Renal pelvis (tissue), 12 donors: ENCODE measurements at places on chromosomes 13 and 19.

- DNase-seq, result no peak
Observed at GRCh38 chr19:37981785-37982475, 74.9 kb downstream of the SIPA1L3 start.

- DNase-seq, result no peak
Observed at GRCh38 chr13:46682707-46683106, 114.3 kb downstream of the ESD start.

DNA sequence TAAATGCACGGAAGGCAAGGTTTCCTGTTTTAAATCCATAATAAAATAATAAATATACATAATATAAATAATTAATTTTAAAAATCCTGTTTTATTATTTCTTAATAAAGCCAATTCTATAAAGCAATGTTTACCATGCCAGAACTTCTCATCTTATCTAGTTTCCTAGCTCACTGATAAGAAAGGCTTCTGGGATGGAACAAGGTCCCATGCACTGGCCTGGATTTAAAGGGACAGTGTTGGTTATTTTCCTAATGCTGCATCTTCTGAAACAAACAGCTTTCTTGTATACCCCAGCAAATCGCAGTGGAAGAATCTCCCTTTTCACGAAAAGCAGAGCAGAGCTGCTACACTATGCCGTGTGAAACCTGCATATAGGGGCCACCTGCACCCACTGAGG is 68.8 kb downstream of the LNX2 start:
- no peak for DNase-seq

DNA sequence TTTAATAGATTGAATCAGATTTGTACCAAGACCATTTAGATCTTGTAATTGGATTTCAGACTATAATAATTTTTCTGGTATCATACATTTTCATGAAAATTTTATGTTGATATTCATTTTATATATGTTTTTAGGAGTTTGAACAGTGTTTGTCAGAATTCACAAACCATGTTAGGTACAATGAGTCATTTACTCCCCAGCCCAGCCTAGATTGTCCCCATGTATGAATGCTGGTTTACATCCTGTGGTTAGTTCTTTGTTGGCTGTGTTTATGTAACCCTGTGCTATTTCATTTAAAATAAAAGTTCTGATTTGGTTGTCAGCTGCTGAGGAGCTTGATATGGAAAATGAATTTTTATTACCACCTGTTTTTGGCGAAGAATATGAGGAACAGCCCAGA is 96.7 kb downstream of the GJA3 start:
- DNase-seq, result no peak

- no peak for DNase-seq
Observed at GRCh38 chr13:87975035-87975434, 303.9 kb downstream of the SLITRK5 start.

GRCh38 chr19:13072188-13072908 is 30.3 kb downstream of the LYL1 start:
- DNase-seq, result no peak

DNA sequence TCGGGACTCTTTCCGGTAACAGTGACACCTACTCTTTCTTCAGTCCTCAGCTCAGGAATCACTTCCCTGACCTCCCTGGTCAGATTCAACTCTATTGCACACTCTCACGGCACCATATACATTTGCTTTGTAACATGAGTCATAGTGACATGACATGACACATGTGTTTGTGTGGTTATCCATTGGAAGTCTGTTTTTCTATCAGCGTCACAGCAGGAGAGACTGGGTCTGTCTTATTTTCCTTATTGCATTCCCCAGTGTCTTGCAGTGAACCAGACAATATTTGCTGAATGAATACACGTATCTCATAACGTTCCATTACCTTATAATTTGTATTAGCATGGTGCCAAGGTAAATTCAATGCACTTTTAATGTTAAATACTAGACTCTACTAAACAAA is 102.0 kb downstream of the DCLK1 start:
- no peak for DNase-seq

DNA sequence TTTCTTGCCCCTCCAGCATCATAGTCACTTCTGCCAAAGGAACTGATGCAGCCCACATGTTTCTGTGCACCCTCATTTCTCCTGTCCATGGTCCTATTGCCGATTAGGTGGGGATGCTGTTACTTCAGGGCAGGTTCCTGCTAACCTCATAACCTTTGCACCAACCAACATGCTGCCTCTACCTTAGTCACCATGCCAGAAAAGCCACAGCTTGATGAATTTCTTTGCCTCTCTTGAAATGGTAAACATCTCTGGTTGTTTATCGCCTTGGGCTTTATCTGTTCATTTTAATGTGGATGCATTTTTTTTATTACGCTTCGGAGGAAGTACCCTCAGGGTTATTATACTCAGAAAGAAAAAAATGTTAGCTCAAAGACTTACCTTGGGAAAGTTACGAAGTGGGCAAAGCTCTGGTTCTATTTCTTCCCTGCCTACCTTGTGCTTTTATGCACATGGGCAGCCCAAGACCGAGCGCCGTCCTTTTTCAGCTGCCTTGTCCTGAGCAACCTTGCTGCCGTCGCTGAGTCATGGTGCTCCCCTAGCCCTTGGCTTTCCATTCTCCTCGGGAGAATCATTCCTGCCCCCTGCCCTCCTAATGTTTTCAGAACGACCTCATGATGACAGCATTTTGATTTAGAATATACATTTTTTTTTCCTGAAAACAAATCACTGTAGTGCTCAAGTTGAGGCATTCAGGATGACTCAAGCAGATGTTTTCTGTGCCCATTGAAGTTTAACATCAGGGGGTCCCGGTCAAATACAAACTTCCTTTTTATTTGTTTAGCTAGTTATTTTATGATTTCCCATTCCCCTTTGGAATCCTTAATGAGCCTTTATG is 280.0 kb downstream of the SHISA2 start:
- DNase-seq, result no peak

DNA sequence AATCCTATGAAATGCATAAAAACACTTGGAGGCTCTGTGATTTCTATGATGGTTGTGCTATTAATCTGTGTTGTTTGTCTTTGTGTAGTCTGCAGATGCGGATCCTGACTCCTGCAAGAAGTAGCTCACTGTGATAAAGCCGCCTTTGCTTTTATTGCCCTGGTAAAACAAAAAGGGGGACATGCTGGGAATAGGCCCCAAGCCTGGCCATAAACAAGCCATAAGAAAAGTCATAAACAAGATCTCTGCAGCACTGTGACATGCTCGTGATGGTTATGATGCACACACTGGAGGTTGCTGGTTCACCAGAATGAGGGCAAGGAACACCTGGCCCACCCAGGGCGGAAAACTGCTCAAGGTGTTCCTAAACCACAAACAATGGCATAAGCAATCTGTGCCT is 26.6 kb upstream of the ZNF266 start:
- no peak for DNase-seq

DNA sequence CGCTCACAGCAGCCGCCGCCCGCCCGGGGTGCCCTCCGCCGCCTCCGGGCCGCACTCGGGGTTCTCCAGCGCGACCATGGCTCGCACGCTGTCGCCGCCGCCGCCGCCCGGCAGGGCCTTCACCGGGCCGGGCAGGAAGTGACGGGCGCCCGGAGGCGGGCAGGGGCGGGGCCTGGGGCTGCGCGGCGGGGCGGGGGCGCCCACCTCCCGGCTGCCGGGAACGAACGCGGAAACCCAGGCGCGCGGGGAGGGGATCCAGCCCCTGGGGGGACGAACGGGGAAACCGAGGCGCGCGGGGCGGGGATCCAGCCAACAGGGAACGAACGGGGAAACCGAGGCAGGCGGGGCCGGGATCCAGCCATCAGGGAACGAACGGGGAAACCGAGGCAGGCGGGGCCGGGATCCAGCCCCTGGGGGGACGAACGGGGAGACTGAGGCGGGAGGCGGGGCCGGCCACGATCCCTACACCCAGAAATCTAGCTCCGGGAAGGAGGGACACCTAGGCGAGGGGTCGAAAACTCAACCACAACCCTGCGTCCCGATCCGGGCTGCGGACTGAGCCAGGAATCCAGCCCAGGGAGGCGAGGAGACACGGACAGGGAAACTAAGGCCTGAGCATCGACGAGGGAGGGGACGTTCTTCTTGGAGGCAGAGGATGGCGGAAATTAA is at the start of gene R3HDM4:
Gene R3HDM4, minus strand, starts transcription at position 140 of the 669 bp plus-strand sequence. Its CDS starts 62 bp downstream, at position 78.
- no peak for DNase-seq

- no peak for DNase-seq
Observed at GRCh38 chr13:106919638-106920037, 351.7 kb upstream of the ARGLU1 start.

DNA sequence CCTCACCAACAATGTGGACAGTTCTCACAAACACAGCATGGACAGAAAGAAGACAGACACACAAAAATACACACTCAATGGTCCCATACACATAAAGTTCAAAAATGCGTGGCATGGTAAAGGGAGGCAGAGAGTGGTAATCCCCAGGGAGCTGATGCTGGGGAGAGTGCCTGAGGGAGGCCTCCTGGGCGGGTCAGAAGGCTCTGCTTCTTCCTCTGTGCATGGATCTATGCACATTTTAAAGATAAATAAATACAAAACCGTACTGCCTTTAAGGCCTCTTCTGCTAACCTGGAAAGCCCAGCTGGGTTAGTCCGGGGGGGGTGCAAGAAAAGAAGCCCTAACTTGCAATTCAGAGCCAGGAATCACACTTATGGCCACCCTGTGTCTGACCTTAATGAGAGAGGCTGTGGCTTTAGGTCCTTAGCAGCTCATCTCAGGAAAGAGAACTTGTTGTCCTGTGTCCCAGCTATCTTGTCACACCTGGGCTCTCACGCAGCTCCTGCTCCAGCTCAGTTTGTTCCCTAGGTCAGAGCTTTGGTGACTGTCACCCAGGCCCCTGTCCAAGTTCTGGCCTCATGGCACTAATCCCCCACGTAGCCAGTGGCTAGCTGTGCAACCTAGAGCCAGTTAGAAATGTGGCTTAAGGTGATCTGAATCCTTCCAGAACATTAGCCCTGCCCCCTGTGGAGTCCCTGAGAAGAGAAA is 28.5 kb downstream of the POP4 start:
- DNase-seq, result no peak

GRCh38 chr19:7859831-7860713 is 14.1 kb downstream of the PRR36 start:
- no peak for DNase-seq

- DNase-seq, result no peak
Observed at GRCh38 chr19:2330632-2331284, 2.3 kb downstream of the SPPL2B start.

DNA sequence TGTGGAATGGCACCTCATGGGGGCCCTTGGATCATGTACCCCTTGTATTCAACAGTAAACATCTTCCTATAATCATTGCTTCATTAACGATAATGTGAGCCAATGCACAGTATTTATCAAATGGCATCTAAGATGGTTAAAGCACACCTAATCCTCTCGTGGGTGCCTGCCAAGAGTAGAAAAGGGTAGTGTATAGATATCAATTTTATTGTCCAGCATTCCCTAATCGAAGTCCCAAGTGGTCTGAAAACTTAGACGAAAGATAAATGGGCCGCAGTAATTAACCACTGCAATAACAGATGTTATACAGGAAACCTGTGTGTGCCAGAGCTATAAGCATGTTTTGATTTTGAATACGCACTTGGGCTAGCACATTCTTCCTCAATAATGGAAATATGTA is 667 bp upstream of the MBNL2 start:
- no peak for DNase-seq

DNA sequence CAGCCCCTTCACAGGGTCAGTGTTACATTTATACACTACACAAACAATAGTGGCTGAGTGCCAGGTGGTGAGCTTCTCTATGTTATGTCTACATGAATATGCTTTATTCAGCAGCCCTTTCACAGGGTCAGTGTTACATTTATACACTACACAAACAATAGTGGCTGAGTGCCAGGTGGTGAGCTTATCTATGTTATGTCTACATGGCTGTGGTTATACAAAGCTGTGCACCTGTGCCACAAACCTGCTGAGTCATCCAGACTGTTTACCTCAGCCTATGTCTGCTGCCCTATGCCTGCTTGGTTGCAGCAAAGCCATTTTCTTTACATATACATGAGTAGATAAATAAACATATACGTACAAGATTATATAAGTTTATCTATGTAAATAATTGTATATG is 76.5 kb downstream of the ZNF726 start:
- no peak for DNase-seq
